ENCODE measurements at places on chromosomes 5 and 9.

DNA sequence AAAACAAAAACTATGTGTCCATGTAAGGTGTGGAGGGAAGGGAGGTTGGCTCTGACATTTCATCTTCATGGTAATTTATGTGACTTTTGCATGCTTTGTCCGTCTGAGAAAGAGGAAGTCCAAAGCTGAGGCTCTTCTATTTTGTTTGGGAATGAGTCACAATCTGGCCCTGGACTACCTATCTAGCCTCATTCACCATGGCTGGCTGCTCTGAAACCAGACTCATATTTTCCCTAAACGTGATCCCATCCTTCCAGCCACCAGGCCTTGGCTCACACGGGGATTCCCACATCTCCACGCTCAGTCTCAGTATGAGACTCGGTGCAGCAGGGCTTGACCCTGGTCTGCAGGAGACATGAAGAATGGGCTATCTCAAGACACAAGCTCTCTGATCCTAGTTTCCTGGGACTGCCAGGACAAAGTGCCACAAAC, 672.8 kb downstream of the ACTL7B start:
- no peak for DNase-seq

GRCh38 chr5:134125039-134126015, 10.8 kb downstream of the TCF7 start:
- DNase-seq, result no peak

DNA sequence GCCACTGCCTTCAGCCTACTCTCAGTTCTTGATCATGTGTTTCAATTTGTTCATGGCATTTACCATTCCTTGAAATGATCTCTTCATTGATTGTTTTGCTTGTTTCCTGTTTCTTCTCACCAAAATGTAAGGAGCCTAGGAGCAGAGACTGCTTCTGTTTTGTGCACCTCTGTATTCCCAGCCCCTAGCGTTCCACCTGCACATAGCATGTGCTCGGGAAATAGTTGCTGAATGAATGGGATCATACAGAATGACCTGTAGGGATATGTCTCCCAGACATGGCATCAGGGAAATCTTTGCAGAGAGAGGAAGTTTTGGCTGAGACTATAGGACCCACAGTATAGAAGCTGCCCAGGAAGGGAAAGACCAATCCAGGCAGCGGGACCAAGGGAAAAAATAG, 6.2 kb upstream of the CERCAM start:
- DNase-seq, result no peak

DNA sequence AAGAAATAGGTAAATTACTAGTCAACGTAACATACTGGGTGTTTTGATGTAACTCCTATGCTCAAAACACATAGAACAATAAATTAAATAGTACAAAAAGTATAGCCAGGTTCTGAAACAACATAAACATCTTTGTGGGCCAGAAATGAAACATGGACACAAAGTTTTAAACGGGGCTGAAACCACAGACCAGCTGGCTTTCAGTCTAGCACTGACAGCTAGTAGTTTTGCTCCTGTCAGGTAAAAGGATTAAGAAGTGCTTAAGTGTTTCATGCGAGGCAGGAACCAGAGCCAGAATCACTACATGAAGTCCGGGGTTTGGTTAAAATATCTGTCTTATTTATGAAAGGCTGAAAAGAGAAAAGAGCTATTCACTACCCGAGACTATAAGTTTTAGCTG, 19.5 kb downstream of the DCAF10 start:
- DNase-seq, result no peak

DNA sequence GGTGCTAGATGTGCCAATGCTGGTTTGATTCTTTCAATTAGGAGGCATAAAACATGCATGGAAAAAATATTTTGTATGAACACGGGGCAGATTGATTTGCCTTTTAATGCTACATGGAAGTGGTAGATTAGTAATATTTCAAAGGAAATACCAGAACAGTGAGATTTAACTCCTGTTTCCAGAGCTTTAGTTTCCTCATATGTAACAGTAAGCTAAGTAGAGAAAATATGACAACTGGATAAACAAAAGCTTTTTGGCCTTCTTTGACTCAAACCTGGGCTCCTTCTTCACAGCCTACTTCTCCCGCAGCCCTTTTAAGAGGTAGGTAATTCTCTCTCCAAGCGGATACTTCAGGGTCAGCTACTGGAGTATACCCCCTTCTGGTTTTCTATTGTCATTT, 254.2 kb upstream of the TRPC7 start:
- DNase-seq, result no peak

- DNase-seq, result peak; percentile 56
Measured at GRCh38 chr5:74394528-74394915, 246.0 kb downstream of the ENC1 start.

- no peak for DNase-seq
Measured at GRCh38 chr9:87505869-87506678, 8.4 kb downstream of the DAPK1 start.

DNA sequence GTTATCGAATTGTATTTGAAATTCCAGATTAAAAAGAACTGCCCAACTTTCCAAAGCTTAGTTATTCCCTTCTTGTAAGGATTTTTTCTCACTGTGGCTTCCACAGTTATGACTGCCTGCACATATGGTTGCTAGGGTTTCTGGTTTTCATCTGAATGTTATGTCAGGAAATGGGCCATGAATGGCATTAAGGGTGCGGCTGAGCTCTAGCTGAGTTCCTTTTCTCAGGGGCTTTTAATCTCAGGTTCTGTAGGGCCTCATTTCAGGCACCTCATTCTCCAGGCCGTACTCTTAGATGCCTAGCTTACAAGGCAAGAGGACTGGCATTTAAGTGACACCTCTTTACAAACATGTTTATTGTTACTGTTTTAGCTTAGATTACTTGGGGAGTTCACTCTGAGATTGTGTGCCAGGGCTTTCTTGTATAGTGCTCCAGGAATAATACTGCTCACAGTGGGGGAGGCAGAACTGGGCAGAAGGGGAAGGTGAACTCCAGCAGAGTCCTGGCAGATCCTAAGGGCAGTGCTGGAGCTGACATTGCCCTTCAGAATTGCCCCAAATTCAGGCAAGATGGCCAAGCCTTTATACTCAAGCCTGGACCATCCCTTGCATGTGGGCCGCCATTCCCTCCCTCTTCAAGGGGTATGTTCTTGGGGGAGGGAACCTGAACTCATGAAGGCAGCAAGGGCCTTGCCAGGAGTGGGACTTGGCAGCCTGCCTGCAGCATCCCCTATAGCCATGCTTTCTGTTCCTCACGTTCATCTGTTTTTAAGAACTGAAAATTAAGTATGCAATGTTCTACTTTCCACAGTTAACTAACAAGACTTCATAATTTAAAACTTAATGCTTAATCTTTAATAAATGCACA, 111.5 kb downstream of the KDM4C start:
- peak; percentile 45 for DNase-seq

DNA sequence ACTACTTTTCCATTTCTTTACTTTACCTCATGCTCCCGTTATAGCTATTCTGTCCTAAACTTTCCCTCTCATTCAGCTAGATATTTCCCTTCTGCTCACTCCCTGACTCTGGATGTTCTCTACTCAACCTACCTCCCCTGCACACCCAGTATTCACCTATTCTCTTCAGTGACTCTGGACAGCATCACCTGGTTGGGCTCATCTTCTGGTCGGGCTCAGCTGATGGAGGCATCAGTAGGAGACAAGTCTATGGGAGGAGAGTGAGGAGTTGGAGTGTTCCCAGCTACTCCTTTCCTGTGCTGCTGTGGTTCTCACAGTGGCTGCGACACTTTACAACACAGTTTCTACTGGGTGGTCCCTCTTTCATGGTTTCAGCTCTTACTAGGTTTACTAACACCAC, 493.9 kb downstream of the DMAC1 start:
- no peak for DNase-seq

DNA sequence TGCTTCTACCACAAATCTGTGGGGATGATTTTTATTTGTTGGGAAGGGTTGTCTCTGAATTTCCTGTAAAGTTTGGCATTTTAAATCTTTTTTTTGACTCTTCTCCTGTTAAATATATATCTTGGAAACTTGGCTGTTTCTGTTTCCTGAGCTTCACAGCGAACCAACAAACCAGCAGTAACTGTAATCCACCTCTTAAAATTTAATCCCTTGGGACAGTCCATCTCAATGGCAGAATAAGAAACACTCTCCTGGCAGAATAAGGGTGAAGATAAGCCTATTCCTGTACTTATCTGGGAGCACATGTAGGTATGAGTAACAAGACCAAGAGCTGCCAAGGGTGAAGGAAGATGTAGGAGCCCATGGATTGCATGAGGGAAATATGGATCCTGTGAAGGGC, 73.1 kb upstream of the RPS23 start:
- no peak for DNase-seq

- DNase-seq, result no peak
Measured at GRCh38 chr5:80619086-80619485, 35.4 kb upstream of the MSH3 start.

DNA sequence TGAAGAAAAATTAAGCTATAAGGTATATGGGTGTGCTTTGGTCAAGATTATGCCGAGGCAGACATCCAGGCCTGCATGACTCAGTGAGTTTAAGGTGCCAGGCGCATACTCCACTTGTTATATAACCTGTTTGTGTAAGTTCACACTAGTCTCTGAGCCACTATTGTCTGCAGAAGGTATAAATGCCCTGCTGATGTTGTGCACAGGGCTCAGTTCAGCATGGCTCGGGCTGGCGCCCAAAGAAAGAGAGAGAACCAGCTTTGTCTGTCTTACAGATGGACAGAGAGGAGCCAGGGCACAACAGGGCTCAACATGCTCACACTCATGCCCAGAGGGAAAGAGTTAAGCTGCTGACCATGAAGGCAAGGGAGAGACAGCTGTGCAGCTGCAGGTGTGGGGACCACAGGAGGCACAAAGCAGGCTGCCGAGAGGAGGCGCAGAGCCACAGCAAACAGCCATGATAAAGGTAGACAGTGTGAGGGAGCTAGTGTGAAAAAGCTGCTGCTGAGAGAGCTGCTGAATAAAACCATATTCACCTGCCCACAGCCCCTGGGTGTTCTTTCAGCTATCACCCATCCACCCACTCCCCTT, 1587.6 kb upstream of the C9orf72 start:
- peak; percentile 44 for DNase-seq

GRCh38 chr9:92297611-92298010, 4.1 kb upstream of the IARS1 start:
- no peak for DNase-seq

- DNase-seq, result no peak
Measured at GRCh38 chr9:131590449-131590848, 45.1 kb downstream of the PRRT1B start.

GRCh38 chr9:89755821-89756220, 151.0 kb downstream of the GADD45G start:
- no peak for DNase-seq
